AG20443 (cell line): ENCODE measurements at places on chromosomes 12 and 14.

GRCh38 chr12:89016970-89017778 lies 335.1 kb downstream of the DUSP6 start:
- DNase-seq = peak; percentile 55

DNA sequence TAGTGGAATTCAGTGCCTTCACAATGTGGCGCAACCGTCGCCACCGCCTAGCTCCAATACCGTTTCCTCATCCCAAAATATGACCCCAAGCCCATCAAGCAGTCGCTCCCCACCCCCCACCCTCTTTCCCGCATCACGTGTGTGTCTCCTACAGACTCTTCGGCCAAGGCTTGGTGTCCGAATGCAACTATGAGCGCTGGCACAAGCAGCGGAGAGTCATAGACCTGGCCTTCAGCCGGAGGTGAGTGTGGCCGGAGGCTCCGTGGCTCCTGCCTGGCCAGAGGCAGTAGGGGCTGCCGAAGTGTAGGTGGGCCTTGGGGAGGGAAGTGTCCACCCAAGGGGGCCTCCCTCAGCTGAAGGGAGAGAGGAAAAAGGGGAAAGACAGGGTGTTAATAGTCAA lies 15.8 kb downstream of the CYP46A1 start:
- DNase-seq = no peak

DNA sequence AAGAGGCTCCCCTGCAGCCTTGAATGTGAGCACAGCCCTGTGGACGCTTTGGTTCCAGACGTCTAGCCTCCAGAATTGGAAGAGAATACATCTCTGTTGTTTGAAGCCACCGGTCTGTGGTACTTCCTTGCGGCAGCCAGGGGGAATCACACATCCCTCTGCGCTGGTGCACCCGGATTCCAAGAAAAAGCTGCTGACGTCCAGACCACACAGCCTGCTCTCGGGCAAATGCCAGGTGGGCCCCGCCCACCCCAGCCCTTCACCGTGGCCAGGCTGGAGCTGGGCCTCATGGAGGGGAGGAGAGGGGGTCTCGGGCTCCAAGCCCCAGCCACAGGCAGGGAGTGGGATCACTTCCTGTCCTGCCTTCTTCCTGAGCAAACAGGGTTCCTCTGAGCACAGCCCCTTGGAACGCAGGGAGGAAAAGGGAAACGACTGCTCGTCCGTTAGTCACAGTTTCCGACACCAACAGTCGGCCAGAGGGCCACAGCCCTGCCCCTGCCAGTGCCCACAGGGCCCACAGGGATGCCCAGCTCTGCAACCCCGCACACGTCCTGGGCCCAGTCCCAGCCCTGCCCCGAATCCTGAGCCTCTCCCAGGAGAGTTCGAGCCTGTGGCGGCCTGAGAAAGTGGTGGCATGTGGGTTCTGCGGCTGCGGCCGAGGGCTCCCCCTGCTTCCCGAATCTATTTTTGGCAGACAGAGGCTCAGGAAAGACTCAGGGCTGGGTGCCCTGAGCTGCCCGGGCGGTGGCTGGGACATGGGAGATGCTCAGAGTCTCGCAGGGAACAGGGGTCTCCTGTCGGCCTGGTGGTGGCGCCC lies 85.3 kb downstream of the RFLNA start:
- DNase-seq = peak; percentile 87

DNA sequence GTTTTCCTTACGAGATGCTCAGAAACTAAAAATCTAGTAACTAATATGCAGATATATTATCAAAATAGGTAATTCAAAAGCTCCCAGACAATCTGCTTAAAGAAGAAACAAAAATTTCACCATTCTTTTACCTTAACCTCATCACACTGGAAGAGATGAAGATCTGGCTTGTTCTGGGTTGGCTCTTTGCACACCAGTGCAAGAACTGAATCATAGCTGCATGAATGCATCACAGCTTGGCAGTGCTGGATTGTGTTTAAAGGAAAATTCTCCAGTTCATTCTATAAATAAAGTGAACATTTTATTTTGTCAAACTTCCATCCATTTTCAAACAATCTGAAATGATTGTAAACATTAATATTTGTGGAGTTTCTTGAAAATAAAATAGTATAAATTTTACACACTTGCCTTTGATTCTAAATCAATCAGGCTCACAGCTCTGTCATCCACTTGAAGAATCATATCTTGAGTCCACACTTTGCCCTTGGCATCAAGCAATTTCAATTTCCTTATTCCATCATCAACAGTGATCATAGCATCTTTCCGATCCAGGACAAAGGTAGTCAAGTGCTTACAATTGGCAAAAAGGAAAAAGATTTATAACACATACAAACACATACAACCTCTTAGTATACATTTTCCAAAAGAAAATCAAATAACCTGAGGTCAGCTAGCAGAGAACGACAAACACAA lies 119.8 kb downstream of the EPS8 start:
- peak; percentile 18 for DNase-seq

DNA sequence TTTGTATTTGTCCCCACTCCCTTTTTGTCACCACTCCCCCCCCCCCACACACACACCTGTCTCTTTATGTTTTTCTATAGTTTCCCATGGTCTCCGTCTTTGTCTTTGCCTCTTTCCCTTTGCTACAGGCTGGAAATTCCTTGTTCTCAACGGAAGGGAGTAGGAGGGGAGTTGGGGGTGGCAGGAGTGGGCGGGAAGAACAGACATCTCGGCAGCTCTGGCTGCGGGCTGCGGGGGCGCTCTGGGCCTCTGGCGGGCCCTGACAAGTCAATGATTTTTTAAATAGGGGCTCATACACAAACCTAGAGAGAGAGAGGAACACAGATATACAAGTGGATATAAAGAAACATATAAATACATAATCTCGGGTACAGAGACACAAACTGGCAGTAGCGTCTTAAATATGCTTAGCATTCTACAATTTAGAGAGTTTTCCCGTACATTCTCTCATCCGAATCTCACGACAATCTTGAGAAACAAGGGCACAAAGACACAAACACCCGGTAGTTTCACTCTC lies 2.4 kb upstream of the NAB2 start:
- DNase-seq = peak; percentile 66

GRCh38 chr12:32377344-32378055 lies 21.9 kb upstream of the FGD4 start:
- DNase-seq = no peak

- DNase-seq = no peak
Observed at GRCh38 chr14:53628732-53629430, 327.7 kb downstream of the BMP4 start.

DNA sequence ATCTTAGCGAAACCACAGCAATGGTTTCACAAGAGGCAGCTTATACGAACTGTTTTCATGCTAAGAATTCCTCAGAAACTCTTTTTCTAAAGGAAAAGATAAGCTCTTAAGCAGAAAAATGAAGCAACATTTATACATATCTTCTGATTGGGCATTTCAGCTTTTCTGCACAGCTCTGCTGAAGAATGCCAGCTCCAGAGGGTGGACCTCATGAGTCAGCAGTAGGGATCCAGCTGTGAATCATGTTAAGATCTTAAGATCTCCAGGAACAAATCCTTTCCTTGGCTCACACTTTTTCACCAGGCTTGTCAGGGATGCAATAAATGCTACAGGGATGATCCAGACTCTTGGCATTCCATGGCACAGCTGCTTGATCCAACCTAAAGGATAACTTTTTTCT lies 477.1 kb upstream of the CCDC196 start:
- DNase-seq = peak; percentile 76

- peak; percentile 51 for DNase-seq
Observed at GRCh38 chr14:65833267-65833880, 420.8 kb downstream of the FUT8 start.

DNA sequence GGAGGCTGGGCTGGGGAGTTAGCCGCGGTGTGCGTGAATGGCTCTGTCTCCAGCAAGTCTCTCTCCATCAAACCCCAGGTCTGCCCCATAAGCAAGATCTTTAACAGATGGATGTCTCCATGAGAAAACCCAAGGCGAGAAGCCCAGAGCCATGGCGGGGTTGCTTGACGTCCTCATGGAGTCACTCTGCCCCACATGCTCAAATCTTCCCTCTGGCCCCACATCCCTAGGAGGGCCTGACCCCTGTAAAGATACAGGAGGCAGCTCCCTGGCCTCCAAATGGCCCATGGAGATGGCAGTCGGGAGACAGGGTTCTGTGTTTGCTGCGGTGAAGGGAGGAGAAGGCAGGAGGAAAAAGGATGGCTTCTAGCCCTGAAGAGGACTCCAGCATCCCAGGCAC lies 49.3 kb downstream of the C14orf132 start:
- DNase-seq = no peak

GRCh38 chr14:102255401-102256190 lies 49.4 kb downstream of the MOK start:
- no peak for DNase-seq

- DNase-seq = no peak
Observed at GRCh38 chr12:67957383-67957782, 31.9 kb upstream of the IFNG-AS1 start.

- no peak for DNase-seq
Observed at GRCh38 chr12:84056-84455, 17.5 kb downstream of the IQSEC3 start.

DNA sequence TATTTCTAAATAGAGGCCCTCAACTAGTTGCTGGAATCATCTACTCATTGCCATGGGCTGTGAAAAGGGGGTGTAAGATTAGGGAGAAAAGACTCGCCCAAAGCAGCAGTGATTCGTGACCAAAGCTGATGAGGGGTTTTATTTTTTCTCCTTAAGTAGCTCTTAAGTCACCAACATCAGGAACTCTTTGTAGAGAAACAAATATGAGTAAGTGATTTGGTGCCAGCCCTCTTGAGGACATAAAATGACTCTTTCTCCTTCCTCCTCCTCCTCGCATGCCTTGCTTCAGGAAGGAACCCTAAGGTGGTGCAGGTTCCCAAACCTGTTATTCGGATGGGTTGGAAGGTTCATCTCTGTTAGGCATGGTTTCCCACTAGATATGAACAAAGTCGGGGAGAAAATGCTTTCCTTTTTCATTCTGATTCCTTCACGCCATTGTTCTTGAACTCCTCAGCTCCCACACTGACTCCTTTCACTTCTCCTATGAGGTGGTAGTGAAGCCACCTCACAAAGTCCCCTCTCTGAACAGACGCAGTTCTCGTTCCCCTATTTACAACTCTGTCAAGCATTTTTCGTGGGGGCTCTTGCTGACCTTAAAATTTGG lies 113.4 kb downstream of the ETV6 start:
- peak; percentile 18 for DNase-seq

GRCh38 chr14:64728856-64729255 lies 24.6 kb downstream of the PLEKHG3 start:
- no peak for DNase-seq

GRCh38 chr14:99173086-99173485 lies 98.9 kb downstream of the BCL11B start:
- DNase-seq = no peak

DNA sequence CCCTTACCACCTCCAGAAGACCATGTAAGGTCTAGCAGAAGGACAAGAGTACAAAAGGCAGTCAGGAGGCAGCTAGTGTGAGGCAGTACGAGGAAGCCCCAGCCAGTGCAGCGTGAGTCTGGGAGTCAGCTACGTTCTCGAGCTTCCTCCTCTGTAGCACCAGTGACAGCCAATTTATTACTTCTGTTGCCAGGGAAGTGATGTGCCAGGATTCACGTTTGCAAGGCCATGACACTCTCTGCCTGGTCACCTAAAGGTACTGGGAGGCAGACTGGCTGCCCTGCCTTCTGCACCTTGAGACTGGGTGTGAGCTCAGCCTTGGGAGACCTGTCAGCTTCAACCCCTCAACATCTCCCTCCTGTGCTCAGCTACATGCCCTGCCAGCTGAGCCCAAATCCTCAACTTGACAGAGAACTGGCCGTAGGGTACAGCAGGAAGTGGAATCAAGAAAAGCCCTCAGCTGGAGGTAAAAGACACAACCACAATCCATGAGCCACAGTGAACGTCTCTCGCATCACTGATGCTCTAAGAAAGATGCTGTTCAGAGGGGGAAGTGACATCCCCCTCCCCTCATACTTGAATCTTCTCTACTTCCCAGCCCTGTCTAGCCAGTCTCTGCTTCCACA lies 182.5 kb upstream of the RGS6 start:
- DNase-seq = no peak

GRCh38 chr14:93676416-93676958 lies 111.8 kb downstream of the PRIMA1 start:
- DNase-seq = no peak

- no peak for DNase-seq
Observed at GRCh38 chr12:86735851-86736250, 479.7 kb upstream of the MGAT4C start.

GRCh38 chr12:118840399-118840798 lies 140.9 kb upstream of the SRRM4 start:
- DNase-seq = no peak

- DNase-seq = no peak
Observed at GRCh38 chr14:50808053-50808452, 22.9 kb downstream of the NIN start.

DNA sequence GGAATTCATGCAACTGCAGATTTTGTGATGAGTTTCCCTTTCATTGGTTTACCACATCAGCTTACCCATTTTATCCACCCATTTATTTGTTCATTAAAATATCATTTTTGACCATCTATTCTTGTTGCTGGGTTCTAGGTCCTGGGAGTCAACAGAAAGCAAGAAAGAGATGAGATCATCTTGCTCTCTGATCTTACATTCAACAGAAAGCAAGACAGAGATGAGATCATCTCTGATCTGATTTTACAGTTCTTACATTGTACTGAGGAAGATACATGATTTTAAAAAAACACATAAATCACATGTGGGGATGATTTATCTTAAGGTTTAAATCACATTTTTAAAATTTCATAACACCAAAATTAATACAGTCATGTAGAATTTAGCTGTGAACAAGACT lies 2.3 kb downstream of the TAS2R46 start:
- no peak for DNase-seq

- no peak for DNase-seq
Observed at GRCh38 chr12:15620741-15621539, 168.2 kb downstream of the EPS8 start.

DNA sequence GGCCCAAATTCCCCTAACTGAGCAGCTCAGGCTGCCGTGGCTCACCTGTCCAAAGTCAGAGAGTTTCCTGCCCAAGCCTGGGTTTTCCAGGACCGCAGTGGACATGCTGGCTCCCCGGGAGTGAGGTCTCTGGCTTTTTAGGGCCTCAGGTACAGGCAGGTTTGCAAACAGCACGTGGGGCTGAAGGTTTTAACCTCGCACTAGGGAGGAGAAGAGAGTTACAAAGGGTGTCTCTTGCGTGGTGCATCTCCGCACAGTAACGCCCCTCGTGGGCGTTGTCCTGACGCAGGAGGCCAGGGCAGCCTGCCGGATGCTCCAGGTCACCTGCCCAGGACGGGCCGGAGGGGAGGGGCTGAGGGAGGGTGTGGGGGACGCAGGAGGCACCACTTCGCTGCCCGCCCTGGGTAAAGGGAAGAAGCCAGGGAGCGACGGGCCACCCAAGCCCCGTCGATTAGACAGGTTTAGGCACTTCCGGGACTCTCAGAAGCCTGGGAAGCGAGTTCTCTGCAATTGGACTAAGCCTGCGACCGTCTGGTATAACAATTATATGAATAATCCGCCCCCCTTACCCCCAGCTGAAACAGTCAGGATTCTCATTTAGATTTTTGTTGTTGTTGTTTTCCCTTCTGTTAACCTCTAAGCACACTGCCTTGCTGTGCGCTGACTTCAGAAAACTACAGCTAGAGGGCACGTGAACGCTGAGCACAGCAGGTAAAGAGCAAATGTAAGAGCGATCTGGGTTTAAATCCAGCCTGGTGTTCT lies at the start of gene PAH:
TSS of gene PAH (minus strand) at position 219 of the 762 bp plus-strand sequence. CDS start at position 105, 114 bp downstream.
- no peak for DNase-seq
